WTC11 (cell line): ENCODE measurements at places on chromosomes 16 and 17.

GRCh38 chr17:57396511-57396921 is 140.2 kb downstream of the MSI2 start:
- no peak for DNase-seq

GRCh38 chr17:28178800-28179199 is 136.3 kb downstream of the NLK start:
- DNase-seq = no peak

DNA sequence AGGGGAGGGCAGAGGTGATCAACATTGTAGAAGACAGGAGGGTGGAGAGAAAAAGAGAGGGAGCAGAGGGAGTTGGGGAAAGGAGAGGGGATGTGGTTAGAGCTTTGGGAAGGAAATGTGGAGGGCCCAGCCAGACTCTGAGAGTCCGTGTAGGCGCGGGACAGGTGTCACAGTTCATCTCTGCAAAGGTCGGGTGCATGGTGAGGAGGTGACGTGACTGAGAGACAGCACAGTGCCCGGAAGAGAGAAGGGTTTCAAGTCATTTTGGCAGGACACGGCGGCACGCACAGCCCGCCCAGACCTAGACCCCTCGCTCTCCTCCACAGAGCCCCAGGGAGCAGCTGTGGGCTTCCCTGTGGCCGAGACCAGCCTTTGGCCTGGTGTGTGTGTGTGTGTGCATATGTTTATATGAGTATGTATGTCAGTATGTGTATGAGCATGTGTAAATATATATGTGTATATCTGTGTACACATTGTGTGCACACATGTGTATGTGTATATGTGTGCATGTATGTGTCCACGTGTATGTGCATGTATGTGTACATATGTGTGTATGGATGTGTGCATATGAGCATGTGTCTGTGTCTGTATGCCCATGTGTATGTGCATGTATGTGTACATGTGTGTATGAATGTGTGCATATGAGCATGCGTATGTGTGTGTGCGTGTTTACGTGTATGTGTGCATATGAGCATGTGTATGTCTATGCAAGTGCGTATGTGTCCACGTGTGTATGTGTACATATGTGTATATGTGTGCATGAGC is 104.6 kb downstream of the SEC14L1 start:
- no peak for DNase-seq

- no peak for DNase-seq
These were observed 8.3 kb upstream of the SNF8 start for GRCh38 chr17:48952904-48953303.

DNA sequence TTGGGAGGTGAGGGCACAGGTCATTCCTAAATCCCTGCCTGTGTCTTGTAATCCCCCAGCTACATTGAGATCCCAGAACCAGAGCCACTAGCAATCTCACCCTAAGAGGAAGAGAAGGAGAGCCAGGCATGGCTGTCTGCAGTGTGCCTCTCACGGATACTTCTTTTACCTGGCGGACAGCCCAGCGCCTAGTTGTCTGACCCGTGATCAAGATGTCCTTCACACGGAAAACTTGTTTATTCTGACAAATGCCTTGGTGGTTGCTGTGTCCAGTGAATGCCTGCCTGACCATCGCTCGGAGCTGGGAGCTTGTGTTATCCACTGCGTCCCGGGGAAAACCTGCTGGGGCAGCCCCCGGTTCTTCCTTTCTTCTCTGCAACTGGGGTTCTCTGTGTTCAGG is 140.5 kb upstream of the WSCD1 start:
- DNase-seq = no peak

DNA sequence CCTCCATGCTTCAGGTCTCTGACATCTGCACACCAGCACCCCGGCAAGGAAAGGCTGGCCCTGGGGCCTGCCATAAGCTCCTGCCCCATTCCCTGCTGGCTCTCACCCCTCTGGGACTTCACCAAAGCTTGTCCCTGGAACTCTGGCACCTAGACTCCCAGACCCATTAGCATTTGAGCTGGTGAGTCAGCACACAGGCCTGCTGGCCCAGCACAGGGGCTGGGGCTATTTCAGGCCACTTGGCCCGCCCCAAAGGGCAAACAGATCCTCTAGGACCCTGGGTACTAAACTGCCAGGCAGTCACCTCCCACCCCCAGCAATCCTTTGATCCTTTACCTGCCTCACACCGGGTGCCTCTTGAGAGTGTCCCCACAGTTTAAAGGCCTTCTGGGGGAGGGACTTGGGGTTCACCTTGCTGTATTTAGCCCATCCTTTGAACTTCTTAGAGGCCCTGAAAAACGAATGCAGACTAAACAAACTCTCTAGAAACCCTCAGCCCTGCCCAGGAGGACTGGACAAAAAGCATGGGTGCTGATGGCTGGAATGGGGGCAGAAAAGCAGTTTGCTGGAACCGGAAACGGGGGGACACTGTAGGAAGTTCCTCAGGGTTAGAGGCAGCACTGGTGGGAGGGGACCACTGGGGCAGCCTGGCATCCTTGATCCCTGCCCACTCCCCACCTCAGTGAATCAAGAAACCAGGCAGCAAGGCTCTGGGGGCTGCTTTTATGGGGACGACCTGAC is 3.2 kb upstream of the SAMD14 start:
- DNase-seq = no peak

GRCh38 chr16:68422396-68422960 is 25.8 kb downstream of the SMPD3 start:
- DNase-seq = no peak

GRCh38 chr17:28030386-28030785 is 12.1 kb upstream of the NLK start:
- no peak for DNase-seq

DNA sequence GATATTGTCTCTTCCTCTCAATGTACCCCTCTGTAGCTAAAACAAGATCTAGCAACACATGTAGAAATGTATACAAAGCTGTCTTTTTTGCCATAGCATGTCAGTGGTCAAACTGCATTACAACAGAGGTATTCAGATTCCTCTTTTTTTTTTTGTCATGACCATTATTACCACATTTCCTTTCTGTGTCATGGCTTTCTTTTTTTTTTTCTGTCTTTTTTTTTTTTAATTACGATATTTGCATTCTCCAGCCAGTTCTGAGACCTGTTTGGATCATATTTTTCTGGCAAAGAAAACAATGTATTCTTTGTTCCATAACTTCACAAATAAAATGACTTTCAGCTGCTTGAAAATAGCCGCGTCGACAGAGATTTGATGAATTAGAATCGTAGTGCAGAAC is 27.4 kb upstream of the CAPNS2 start:
- DNase-seq = no peak

DNA sequence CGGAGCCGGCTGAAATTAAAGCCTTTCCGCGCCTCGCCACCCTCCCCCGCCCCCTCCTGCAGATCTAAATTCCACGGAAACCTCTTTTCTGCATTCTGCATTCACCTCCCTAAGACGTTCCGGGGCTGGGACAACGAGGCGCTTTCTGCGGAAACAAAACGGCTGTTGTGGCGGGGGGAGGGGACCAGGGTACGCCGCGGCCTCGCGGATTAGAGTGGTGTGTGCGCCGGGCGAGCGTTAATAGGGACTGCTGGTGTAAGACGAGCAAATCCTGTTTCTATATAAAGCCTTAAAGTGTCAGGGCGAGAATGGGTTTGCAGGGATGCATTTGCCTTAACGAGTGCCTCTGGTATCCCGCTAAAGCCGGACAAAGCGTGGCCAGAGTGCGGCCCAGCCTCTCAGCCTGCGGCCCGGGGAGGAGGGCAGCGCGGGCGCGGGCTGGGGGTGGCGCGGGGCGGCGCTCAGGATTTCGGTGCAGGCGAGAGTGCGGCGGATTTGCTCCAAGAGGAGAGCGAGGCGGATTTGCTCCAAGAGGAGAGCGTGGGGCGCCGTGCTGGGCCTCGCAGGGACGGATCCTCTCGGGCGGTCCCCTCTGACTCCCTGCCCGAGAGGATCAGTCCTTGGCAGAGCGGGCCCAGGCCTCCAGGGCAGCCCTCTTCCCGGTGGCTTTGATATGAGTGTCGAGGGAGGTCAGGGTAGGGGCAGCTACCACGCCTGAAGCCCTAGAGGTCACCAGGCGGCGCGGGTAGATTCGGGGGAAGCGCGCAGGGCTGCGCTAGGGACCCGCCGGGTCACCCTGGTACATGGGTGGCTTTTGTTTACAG is 5.1 kb downstream of the BAHCC1 start:
- peak; percentile 63 for DNase-seq

DNA sequence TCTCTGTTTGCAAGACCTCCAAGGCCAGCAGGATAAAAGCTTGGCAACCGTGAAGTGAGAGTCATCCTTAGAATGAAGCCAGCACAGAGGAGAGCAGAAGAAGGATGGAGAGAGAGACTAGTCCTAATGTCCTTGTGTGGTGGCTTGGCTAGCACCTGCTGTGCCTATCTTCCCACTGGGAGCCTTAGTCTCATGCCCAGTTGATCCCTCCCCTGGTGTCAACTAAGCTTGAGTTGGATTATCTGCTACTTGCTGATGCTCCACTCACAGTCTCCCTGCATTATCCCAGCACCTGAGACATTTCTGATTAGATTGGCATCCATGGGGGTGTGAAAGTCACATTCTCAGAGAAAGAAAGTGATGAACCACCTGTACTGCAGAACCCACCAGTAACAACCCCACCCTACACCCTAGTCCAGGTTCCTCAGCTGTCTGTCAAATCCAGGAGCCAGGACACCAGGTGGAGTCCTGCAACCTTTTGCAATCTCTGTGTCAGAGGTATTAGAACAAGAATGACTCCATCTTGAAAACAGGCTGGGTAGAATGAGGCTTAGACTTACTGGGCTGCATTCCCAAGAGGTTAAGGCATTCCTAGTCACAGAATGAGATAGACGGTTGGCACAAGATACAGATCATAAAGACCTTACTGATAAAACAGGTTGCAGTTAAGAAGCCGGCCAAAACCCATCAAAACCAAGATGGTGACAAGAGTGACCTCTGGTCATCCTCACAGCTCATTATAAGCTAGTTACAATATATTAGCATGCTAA is 460.2 kb upstream of the C16orf82 start:
- no peak for DNase-seq

- no peak for DNase-seq
These were observed 7.8 kb upstream of the CAMKK1 start for GRCh38 chr17:3900646-3901045.

GRCh38 chr16:29811896-29812665 is at the start of gene PRRT2:
Gene PRRT2 (plus strand): TSS chr16:29812193. CDS start chr16:29813055, 862 bp downstream.
- DNase-seq = peak; percentile 77

- DNase-seq = peak; percentile 89
These were observed 1.5 kb downstream of the TMEM102 start for GRCh38 chr17:7436556-7437368.

DNA sequence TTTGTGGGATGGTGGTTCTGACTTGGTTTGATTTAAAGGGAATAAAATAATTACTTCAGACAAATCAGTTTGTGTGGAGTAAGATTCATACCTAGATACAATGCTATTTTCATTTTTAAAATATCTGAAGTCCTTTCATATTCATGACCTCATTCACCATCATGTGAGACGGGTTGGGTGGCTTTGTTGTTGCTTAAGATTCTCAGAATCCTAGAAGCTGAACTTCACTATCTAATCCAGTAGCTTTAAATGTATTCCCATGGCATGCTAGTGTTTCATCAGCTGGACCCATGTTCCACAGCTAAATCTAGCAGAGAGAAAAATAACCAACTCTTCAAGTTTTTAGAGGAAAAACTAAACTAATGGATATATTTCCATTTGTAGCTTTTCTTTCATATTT is 2.7 kb upstream of the AMFR start:
- DNase-seq = no peak

DNA sequence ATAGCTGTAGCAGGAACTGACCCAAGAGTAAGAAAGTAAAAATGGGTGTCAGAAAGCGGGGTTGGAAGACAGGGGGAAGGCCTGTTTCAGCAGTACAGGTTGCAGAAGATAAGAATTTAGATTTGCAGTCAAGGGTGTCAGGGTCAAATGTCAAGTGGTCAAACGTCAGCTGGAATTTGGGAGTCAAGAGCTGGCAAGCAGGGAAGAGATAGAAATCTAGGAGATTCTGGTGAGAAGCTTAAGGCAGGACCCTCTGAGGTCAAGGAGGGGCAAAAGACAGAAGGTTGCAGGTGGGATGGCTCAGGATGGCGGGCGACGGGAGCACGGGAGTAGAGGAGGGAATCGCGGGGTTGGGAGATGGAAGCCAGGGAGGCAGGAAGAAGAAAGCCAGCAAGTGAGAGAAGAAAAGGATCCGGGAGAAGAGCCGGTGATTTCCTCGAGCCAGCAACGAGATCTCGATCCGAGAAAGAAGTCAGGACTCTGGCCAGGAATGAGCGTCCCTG is 335 bp downstream of the SLC25A35 start:
- no peak for DNase-seq

- no peak for DNase-seq
These were observed 9.4 kb downstream of the KRT33A start for GRCh38 chr17:41340934-41341861.

- DNase-seq = no peak
These were observed 4.6 kb downstream of the UTS2R start for GRCh38 chr17:82376042-82376730.

- DNase-seq = no peak
These were observed 950 bp downstream of the KLHDC4 start for GRCh38 chr16:87764600-87765472.

- peak; percentile 50 for DNase-seq
These were observed 14.7 kb upstream of the PLLP start for GRCh38 chr16:57299009-57299718.

- DNase-seq = no peak
These were observed 47.6 kb upstream of the RBBP6 start for GRCh38 chr16:24491731-24492130.

DNA sequence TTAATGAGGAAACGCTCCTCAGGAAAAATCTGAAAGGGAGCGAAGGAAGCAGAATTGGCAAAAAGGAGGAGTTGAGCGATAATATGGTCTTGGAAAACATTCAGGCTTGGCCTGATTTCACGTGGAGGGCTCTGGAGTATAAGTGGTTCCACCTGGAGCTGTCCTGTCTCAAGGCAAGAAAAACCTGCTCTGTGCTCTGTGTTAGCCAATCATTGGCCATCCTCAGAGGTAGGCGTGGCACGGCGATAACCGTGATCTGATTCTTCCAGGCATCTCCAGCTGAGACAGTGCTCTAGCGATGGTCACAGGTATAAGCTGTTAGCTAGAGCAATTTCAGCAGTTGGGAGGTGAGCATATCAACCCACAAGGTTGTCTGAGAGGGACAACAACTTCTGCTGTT is 450.5 kb upstream of the MAF start:
- peak; percentile 21 for DNase-seq

GRCh38 chr16:89303617-89304016 is 86.1 kb downstream of the ZNF778 start:
- no peak for DNase-seq

GRCh38 chr16:28191364-28191960 is 20.3 kb downstream of the XPO6 start:
- DNase-seq = no peak

- no peak for DNase-seq
These were observed 271.0 kb downstream of the C16orf95 start for GRCh38 chr16:87046235-87046634.
